ENCODE measurements at places on chromosomes 12 and 14.

GRCh38 chr14:72679536-72680151 lies 214.3 kb downstream of the DPF3 start:
- DNase-seq = peak; percentile 98

- DNase-seq = no peak
Measured at GRCh38 chr12:80617733-80618132, 89.7 kb upstream of the MYF6 start.

DNA sequence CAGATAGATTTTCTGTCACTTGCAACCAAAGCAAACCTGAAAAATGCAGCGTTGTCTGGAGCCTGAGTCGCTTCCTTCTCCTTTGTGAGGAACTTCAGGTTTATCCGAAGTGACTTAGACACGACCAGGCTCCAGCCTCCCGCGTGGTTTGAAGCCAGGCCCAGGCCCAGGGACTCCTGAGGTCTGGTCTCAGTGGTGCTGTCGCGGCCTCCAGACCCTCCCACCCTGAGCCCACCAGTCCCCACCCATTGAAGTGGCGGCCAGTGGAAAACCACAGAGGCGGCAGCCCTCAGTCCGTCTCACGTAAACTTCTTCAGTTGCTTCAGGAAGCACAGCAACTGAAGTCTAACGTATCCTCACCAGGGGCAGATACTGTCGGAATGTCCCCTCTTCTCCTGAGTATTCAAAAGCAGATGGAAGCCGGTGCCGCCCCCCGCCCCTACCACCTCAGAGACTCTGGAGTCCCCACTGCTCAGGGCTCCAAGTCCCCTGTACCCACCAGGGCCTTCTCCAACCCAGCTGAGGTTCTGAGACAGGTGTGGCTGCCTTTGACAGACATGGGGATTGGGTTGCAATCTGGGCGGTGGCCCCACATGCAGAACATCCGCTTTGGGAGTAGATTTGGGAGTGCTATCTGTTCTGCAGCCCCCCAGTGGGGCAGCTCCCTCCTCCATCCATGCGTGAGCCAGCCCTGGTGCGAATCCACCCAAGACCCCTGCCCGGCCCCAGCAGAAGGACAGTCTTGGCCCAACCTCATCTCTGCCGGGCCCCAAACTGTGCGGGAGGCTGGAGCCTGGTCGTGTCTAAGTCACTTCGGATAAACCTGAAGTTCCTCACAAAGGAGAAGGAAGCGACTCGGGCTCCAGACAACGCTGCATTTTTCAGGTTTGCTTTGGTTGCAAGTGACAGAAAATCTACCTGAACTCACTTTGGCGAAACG lies 26.6 kb upstream of the GALNT9 start:
- no peak for DNase-seq

- DNase-seq = no peak
Measured at GRCh38 chr14:69873877-69874780, 5.1 kb upstream of the SMOC1 start.

GRCh38 chr14:68359837-68360552 lies 432.9 kb downstream of the ZFP36L1 start:
- no peak for DNase-seq

DNA sequence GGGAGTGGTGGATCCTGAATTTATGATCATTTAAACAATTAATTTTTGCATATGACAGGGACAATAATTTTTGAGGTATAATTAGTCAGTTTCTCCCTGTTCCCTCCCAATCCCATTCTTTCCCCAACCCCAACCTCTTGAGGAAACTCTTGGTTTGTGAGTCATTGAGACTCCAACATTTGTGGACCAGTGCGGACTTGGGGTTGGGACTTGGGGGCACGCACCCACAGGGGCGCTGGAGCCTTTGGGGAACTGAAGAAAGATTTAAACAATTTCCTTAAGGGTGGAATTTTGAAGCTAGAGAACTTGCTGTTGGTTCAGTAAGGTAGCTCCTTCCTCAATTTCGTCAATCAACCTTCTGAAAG lies 17.4 kb upstream of the PTGR2 start:
- DNase-seq = no peak

GRCh38 chr12:47742253-47742825 lies 16.3 kb downstream of the RAPGEF3 start:
- DNase-seq = no peak

DNA sequence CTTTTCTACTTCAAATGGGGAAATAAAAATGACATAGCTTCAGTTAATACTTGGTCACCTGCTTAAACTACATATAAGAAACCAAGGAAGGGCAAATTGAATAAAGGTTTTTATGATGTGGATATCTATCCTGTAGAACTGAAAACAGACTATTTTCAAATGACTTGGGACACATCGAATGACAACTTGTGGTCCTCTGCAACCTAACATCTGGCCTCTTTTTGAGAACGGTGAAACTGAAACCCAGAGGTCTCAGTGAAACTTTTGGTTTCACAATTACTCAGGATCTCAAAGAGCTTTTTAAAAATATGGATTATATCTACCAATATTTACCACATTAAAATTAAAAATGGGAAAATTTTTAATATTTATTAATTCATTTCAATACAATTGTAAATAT lies 65.2 kb downstream of the PPP2R5E start:
- DNase-seq = no peak

DNA sequence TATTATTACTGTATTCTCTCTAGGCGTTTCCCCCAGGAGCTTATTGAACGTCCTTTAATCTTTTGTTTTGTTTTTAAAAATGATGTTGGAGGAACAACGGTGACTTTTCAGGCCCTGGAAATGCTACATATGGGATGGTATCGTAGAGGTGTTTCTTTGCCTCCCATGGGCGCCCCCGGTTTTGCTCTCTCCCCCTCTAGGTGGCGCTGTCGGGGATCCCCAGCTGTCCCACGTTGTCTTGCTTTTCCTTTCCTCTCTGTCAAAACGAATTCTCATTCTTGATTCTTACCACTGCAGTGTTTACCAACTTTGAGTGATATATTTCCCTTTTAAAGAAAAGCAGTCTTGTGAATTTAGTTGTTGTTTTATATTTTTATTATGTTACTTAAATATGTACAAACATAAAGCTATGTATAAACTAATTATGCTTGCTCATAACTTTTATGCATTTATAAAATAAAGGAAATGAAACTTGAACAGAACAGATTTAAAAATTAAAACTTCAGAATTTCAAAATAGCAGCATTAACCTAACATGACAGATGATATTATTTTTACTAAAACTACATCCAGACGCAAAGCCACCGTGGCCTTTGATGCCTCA lies 171.9 kb downstream of the RGS6 start:
- no peak for DNase-seq

DNA sequence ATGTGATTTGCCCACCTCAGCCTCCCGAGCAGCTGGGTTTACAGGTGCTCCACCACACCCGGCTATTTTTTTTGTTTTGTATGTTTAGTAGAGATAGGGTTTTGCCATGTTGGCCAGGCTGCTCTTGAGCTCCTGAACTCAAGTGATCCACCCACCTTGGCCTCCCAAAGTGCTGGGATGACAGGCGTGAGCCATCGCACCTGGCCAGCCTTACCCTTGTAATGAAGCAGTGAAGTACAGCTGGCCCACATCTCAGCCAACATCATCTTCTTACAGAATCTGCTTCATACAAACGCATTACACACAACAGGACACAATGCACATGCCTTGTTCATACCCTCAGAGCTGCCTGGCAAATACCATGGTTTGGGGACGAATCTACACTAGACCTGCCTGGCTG lies 31.3 kb upstream of the CHFR start:
- no peak for DNase-seq

- DNase-seq = no peak
Measured at GRCh38 chr14:70213721-70214282, 25.1 kb upstream of the SLC8A3 start.

GRCh38 chr14:76154539-76155126 lies 2.9 kb downstream of the GPATCH2L start:
- DNase-seq = no peak

DNA sequence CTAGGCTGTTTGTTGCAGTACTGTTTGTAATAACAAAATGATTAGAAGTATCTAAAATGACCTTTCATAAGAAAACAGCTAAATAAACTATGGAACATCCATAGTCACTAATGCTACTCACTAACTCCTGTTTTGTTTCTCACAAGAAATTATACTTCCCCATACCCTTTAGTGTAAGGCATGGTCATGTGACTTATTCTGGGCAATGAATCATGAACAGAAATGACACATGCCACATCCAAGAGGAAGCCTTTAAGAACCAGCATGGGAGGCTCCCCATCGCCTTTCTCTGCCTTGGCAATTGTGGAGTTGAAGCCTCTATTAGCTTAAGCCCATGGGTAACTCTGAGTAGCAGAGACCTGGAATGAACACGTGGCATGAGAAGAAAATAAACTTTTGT lies 49.3 kb downstream of the KSR2 start:
- DNase-seq = no peak

- no peak for DNase-seq
Measured at GRCh38 chr14:100662879-100663760, 63.6 kb upstream of the DLK1 start.

- DNase-seq = peak; percentile 61
Measured at GRCh38 chr14:64465191-64465822, at the start of gene AKAP5. TSS of gene AKAP5 (plus strand) at chr14:64465499. CDS start at chr14:64468395, 2,896 bp downstream.

- DNase-seq = peak; percentile 8
Measured at GRCh38 chr12:69151254-69151764, 88.1 kb upstream of the CPSF6 start.

- DNase-seq = no peak
Measured at GRCh38 chr14:58914279-58914855, 274.1 kb upstream of the DAAM1 start.

- no peak for DNase-seq
Measured at GRCh38 chr12:15987696-15988095, 76.6 kb downstream of the DERA start.

DNA sequence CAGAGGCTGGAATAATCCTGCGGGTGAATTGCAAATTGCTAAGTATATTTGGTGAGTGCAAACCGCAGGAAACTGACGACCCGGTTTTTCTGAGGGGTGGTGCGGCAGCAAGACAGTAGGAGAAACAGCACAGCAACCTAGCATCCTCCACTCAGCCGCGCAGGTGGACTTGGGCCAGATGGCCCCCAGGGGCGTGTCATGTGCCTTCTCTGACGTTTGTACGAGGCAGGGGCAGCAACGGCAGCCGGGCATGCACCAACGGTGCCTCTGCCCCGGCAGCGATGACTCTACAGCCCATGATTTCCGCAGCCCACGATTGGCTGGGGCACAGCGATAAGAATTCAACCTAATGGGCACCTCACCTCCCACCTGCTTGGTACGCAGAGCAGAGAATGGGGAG lies 11.1 kb upstream of the CLEC2A start:
- DNase-seq = no peak

GRCh38 chr14:37991027-37991426 lies 216.7 kb upstream of the SSTR1 start:
- DNase-seq = no peak

Data from DMS79 (cell line).